ENCODE measurements at places on chromosomes 2 and 18.

GRCh38 chr2:54330926-54331835 lies 75.2 kb upstream of the TSPYL6 start:
- no peak for DNase-seq

GRCh38 chr2:40551081-40551480 lies 99.2 kb upstream of the SLC8A1 start:
- DNase-seq, result no peak

DNA sequence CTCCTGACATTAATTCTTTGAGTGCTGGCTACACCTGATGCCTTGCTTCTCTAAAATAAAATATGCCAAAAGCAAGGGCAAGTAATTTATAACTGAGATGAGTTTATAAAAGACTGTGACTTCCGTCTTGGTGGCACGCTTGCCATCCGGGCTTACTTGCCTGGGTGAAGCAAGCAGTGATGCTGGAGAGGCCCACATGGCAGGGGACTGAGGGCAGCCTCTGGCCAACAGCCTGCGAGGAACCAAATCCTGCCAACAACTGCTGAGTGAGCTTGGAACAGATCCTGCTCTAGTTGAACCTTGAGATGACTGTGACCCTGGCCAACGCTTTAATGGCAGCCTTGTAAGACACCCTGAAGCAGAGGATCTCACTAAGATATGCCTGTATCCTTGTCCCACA lies 96.1 kb upstream of the CAPN13 start:
- DNase-seq, result no peak

- DNase-seq, result no peak
Observed at GRCh38 chr2:159140070-159140769, 146.3 kb downstream of the WDSUB1 start.

- no peak for DNase-seq
Observed at GRCh38 chr2:104656571-104657163, 197.2 kb upstream of the POU3F3 start.

GRCh38 chr2:137138263-137138662 lies 372.9 kb downstream of the THSD7B start:
- no peak for DNase-seq
